ENCODE measurements at places on chromosomes 3 and 15. TPM values are rescaled to one million over a fixed set of nuclear protein-coding genes. Genes with fewer than 3 reads are reported as not detected.

RETNLB gene
- total RNA-seq: not detected

CD80 gene
- total RNA-seq: 0.13 TPM

AAGAB gene
- total RNA-seq: 50.4 TPM

MORC1 gene
- total RNA-seq: not detected

STARD9 gene
- 2.2 TPM for total RNA-seq

AZI2 gene
- total RNA-seq: 87.1 TPM

KY gene
- 7.9 TPM for total RNA-seq

CAMP gene
- not detected for total RNA-seq

Data from aortic smooth muscle cell (primary cell).